ENCODE measurements at places on chromosomes 12 and 14.

DNA sequence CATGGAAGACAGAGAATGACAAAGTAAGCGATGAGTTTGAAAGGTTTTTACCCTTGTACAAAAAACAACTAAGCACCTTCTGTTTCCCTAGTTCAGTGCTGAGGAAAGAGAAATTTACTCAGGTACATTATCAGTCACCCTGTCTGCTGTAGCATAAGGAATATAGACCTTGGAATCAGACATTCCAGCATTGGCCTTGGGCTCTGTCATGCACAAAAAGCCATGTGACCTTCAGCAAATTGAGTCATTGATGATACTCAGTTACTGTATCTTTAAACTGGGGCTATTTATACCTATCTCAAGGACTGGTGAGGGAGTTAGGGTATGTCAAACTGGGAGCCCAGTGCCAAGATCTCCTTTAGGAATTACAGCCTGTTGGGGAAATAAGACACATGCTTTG lies 19.3 kb upstream of the TCL1A start:
- no peak for DNase-seq

DNA sequence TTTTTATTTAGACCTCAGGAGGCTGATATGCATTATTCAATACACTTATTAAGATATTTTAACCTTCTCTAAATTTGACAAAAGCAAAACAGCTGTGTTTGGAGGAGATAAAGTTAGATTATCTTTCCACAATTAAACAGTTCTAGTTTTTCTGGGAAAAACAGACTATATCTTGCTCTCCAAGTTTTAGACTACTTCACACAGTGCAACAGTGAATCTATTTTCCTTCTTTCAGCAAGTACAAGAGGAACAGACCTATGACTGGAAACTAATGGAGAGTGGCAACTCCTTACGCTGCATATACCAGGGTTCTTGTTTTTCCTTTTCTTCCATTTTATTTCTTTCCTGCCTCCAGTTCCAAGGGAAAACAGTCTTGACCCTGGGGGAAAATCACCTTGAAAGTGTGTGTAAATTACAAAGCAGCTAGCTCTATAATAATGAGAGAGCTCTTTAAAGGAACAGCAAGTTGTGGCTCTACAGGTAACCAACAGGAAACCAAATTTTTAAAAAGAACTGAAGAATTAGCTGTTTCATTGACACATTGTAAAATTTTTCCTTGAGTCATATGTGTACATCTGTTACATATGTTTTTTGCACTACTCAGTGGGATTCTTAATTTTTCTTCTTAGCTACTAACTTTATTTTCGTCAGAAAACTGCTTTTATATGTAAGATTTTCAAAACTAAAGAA lies 27.4 kb downstream of the DNM1L start:
- no peak for DNase-seq

- DNase-seq, result no peak
Observed at GRCh38 chr12:118541071-118541470, 164.7 kb downstream of the SUDS3 start.

DNA sequence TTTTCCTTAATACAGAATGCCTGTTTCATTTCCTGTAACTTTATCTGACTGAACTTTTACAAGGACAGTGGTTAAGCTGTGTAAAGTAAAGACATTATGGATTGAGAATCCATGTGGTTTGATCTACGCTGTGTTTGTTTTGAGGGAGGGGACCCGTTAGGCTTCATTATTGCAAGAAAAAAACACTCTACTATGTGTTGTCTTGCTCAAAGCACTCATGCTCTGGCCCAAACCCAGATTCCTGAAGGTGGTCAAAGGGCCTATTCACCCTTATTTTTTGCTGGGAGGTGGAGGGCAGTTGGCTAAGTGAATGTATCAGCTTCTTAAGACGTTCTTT lies 11.9 kb downstream of the RNF10 start:
- no peak for DNase-seq

- no peak for DNase-seq
Observed at GRCh38 chr12:39919790-39920189, 186.1 kb downstream of the SLC2A13 start.

DNA sequence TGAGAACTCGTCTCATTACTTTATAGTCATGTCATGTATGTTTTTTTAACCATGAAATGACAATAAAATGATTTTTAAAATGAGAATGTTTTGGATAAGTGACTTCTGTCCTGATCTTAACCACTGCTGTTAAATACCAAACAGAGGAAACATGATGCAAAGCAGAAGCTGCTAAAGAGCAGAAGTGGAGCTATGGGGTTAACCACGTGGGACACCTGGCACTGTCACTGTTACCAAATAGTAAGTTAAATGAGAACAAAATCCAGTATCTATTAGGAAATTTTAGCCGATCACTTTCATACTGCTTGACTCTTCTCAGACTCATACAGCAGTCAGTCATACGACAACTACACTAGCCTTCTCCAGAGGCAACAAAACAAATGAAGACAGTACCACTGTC lies 82.4 kb downstream of the SCAF11 start:
- no peak for DNase-seq

DNA sequence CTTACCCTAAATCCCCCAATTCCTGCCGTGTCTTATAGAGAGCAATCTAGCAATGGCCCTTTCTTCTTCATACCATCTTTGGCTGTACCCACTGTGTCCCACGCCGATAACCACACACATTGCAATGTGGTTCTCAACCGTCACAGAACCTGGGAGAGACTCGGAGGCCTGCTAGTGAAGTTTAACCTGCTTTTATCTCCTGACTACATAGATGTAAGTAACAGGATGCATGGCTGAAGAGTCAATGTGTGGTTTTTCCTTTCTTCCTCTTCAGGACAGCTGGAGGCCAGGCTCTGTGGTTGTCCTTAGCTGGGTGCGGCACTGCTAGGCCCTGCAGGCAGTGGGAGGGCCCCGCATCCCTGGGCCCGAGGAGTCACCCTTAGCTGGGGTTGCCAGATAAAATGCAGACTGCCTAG lies 51.3 kb downstream of the ZNF664 start:
- DNase-seq, result no peak

- no peak for DNase-seq
Observed at GRCh38 chr12:132873724-132874123, 13.7 kb downstream of the CHFR start.

DNA sequence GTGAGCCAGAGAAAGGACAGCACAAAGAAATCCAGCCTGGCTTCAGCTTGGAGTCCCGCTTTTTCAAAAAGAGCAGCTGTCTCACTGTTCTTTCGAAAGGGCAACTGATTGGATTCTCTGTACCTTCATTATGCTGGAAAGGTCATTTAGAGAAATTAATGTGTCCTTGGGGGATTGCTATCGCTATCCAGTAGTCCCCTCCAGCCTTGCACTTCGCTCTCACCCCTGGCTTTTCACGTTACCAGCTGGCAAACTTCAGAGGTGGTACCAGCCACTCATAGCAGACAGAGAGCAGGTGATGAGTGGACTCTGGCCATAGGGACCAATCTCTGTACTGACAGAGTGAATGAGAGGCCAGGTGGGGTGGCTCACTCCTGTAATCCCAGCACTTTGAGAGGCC lies 11.8 kb upstream of the NUAK1 start:
- no peak for DNase-seq

- no peak for DNase-seq
Observed at GRCh38 chr12:104486943-104487819, 30.4 kb downstream of the CHST11 start.

GRCh38 chr12:105980085-105980484 lies 158.7 kb downstream of the NUAK1 start:
- DNase-seq, result no peak

- DNase-seq, result no peak
Observed at GRCh38 chr12:129520739-129521138, 383.1 kb downstream of the TMEM132D start.

- peak; percentile 65 for DNase-seq
Observed at GRCh38 chr12:50271724-50272247, 11.5 kb downstream of the LIMA1 start.

DNA sequence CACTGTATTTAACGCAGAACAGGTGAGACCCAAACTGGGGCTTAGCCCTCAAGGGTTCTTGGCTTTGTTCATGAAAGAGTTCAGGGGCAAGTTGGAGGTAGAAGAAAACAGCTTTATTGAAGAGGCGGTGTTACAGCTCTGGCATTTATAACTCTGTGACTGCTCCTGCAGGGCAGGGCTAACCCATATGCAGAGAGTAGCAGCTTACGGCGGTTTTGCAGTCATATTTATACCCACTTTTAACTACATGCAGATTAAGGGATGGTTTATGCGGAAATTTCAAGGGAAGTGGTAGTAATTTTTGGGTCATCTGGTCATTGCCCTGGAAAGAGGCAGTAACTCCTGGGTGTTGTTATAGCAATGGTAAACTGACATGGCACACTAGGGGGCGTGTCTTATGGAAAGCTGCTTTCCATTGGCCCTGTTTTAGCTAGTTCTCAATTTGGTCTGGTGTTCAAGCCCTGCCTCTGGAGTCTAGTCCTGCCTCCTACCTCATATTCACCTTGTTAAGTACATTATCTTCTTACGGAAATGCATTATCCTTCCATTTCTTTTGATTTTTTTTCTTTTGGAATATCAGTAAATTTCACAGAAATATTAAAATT lies 1.8 kb upstream of the IAPP start:
- no peak for DNase-seq

GRCh38 chr12:49200919-49201594 lies 12.2 kb upstream of the TUBA1A start:
- peak; percentile 94 for DNase-seq

DNA sequence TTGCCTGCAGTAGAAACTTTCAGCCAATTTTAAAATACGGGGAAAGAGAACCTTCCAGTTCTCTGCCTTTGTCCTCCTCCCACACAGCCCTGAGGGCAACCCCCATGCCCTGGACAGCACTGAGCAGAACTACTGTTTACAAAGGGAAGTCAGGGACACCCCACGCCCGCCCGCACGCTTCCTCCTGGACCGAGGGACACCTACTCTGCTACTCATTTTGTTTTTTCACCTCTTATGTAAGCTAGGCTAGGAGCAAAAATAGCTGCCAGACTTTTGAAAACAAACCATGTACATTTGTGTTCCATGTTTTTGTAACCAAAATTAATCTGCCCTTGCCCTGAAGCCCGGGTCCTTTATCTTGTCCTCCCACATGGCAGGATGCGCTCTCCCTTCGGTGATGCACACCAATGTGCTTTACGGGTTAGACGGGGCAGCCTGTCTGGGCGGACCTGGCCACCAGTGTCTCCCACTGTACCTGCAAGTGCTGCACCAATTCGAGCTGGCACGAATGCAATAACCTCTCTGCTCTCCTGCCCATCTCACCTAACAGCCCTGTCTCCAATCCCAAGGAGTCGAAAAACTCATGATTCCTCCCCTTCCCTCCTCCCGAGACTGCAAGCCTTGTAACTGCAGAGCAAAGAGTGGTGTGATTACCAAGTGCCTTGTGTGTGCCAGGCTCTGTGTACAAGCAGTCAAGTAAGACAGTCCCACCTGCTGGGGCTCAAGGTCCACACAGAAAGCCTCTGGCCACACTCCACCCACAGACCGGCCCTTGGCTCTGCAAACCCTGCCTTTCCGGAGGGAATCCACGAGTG lies 85.2 kb downstream of the CCDC88C start:
- no peak for DNase-seq

DNA sequence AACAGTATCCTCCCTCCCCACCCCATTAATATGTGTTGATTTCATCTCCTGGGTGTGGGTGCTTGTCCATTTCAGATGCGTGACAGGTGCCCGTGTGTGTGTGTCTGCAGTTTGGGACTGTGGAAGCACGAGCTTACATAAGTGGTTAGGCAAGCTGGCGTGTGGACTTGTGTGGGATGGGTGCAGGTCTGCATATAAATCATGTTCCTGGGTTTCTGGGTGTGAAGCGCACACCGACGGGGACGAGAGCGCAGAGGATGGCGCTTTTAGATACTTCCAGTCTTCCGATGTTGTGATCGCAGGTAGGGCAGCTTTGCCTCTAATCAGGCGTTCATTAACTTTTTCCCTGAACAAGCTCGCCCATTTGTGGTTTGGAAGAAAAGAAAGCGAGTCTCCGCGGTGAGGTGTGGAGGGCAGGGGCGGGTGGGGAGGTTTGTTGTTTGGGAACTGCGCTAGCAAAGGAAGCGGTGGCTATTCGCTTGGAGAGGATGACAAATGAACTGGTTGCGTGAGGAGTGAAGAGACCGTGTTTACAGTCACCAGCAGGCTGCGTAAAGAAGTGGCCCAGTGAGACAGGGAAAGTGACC lies 865 bp downstream of the RGS6 start:
- no peak for DNase-seq

- no peak for DNase-seq
Observed at GRCh38 chr12:4024701-4025100, 151.5 kb upstream of the PARP11 start.

GRCh38 chr14:88614218-88614907 lies 51.5 kb downstream of the ZC3H14 start:
- peak; percentile 75 for DNase-seq

- DNase-seq, result peak; percentile 91
Observed at GRCh38 chr12:57744194-57744776, 554 bp upstream of the TSPAN31 start.

DNA sequence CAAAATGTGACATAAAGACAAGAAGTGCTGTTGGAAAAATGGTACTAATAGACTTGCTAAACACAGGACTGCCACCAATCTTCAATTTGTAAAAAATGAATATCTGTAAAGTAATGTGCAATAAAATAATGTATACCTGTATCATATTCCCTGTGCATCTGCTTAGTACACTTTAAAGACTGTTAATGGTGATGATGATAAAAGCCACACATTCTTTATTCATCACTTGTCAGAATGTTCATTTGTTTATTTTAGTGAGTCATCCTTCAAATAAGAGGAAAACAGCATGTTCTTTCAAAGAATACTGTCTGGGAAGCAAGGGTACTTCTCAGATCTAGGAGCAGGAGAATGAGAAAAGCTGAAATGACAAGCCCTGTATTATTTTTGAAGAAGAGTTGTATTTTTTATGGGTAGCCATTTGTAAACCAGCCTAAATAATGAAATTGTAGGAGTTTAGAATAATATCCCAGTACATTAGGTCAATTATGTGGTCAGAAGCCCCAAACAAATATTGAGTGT lies 78.3 kb upstream of the PSMA6 start:
- DNase-seq, result peak; percentile 49
